NCI-H1417 (cell line): ENCODE measurements at places on chromosomes 1 and 21.

- DNase-seq: no peak
Measured at GRCh38 chr1:168923521-168924136, 182.9 kb upstream of the ATP1B1 start.

GRCh38 chr1:20900056-20900455 is 112.9 kb upstream of the HP1BP3 start:
- no peak for DNase-seq

GRCh38 chr1:233327651-233328141 is at the start of gene MAP3K21:
Gene MAP3K21, plus strand, starts transcription at chr1:233327724. Its CDS starts 305 bp downstream, at chr1:233328029.
- DNase-seq: peak; percentile 70

GRCh38 chr1:154623358-154623757 is 15.4 kb upstream of the ADAR start:
- DNase-seq: no peak

DNA sequence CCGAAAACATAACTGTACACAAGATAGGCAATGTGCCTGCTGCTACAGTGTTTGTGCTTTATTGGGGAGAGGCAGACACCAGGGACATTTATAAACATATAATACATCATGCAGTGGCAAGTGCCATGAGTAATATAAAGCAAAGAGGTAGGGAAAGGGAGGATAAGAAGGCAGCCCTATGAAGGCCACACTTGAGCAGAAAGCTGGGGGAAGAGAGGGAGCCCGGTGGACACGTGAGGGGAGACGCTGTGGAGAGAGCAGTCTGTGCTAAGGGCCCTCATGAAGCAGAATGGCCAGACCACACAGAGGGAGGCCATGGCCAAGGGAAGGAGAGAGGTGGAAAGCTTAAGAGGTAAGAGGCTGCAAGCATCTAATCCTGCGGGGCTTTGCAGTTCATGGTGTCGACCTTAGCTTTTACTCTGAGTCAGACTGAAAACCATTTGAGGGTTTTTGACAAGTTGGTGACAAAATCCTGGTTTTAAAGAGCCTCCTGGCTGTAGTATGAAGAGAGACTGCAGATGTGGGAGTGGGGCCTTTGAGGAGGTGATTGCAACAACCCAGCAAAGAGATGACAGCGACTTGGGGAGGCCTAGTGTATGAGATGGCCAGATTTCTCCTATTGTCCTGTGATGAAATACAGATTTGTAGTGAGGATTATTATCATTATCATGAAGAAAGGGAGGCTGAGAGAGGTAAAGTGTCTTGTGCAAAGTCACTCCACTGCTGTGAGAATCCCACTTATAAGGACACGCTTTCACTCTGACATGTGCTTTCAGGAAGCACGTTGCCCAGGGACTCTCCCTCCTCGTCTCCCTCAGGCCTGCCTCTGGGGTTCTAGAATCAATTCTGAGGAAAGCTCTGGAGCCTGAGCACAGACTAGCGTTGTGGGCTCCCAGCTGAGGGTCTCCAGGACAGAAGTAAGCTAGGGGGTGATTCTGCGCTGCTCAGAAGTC is 192.9 kb downstream of the RHOU start:
- no peak for DNase-seq

- DNase-seq: no peak
Measured at GRCh38 chr21:39386194-39386593, 37.3 kb upstream of the HMGN1 start.

GRCh38 chr1:183106746-183107145 is 79.3 kb upstream of the LAMC2 start:
- no peak for DNase-seq

DNA sequence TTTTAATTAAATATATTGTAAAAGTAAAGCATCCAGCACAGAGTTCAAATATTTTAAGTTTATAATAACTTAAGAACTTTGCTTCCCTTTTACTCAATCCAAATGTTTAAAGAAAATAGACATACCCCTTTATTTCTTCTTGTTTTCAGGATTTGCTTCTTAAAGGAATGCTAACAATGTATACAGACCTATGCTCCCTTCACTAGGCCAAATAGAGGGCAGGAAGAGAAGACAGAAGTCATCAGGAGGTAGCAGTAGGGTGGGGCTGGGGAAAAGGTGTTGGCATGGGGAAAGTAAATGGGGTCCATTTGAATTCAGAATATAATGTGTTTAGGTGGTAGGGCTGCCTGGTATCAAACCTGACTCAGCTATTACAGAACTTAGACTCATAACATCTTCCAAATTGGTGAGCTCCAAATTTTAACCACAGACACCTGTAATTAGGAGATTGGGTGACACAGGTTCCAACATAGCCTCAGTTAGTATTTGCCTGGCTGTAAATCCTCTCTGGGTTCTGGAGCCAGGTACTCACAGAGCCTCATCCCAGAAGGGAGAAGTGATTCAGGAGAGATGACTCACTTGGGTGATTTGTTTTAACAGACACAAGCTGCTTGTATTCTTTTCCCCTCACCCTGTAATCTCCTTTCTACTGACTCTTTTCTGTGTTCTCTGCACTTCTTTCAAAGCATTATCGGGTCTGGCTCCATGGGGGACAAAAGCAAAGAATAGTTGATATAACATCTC is 60.1 kb upstream of the DUSP10 start:
- no peak for DNase-seq

- no peak for DNase-seq
Measured at GRCh38 chr1:114341299-114341698, 169.7 kb downstream of the TRIM33 start.

DNA sequence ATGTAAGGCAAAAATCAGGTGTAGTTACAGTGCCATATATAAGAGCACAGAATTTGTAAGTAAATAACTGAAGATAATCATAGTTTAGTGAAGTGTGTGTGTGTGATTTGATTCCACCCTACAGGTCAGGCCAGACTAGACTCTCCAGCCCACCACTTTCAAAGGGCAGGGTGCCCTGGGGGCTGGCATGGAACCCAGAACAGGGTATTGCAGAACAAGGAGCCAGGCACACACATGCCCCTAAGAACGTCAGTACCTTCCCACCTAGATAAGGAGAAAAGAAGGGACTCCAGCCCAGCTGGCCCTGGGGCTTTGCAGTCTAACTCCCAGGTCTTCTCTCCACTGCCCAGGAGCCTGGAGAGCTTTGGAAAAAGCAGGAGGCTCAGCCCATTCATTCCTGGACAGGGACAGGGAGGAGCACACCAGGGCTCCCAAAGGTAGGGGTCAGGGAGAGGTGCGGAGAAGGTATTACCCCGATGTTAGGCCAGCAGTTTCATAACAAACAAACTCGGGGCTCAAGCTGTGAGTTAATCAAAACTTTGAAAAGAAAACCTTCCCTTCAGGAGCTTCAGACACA is 149.7 kb upstream of the VANGL1 start:
- DNase-seq: no peak

- DNase-seq: no peak
Measured at GRCh38 chr1:198201956-198202784, 45.4 kb downstream of the NEK7 start.

- DNase-seq: no peak
Measured at GRCh38 chr1:15760520-15761211, 2.1 kb downstream of the FBLIM1 start.

GRCh38 chr1:235404190-235404589 is 37.0 kb downstream of the TBCE start:
- DNase-seq: no peak

DNA sequence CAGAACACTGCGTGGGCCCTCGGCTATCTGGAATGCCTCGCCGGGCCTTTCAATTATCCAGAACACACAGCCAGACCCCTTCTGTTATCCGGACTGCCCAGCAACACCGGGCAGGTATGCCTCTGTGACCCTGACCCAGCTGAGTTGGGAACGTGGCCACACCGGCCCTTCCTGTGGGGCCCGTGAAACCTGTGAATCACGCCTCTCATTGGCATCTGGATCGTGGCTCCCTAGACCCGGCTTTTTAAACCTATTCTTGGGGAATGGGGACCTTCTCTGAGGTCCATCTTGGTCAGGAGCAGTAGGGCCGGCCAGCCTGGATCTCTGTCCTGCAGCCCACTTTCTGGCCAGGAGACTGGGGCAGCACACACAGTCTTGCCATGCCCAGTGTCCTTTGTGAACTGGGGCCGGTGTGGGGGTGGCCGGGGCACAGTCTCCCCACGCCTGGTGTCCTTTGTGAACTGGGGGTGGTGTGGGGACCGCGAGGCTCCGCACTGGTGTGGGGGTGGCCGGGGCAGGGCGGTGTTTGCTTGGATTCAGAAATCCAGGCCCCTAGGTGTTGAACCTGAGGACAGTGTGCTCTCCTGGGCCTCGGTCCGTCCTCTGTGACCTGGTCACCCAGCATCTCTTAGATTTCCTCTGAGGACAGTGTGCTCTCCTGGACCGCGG is 11.1 kb downstream of the COL18A1 start:
- no peak for DNase-seq

DNA sequence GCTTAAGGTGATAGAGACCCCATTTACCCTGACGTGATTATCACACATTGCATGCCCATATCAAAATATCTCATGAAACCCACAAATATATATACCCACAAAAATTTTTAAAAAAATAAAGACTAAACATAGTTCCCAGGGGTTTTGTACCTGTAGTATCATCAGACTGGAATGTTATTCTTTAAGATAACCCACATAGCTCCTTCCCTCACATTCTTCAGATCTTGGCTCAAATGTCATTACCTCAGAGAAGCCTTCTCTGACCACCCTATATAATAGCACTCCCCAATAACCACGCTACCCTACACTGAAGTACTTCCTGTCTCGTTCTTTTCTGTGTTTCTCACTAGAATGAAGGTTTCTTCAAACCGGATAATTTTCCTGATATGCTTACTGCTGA is 138.3 kb upstream of the SNX7 start:
- DNase-seq: no peak

DNA sequence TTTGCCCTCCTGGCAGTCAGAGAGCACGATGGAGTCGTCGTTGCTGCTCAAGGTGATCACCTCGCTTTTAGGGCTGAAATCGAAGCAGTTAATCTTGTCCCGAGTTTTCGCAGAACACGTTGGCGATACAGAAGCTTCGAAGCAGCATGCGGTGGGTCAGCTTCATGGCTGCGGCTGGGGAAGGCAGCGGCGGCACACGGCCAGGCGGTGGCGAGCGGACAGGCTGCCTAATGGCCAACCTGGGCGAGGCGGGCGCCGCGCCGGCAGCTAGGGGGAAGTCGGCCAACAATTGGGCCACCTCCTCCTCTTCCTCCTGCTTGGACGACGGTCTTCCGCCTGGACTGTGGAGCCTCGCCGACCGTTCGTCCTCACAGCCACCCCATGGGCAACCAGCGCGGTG is 34.8 kb downstream of the CDC7 start:
- DNase-seq: no peak

GRCh38 chr1:150973836-150974579 is 627 bp downstream of the CERS2 start:
- peak; percentile 76 for DNase-seq

- DNase-seq: no peak
Measured at GRCh38 chr1:206496131-206496793, 11.1 kb upstream of the RASSF5 start.

- peak; percentile 33 for DNase-seq
Measured at GRCh38 chr21:39137248-39138178, 45.7 kb downstream of the PSMG1 start.

DNA sequence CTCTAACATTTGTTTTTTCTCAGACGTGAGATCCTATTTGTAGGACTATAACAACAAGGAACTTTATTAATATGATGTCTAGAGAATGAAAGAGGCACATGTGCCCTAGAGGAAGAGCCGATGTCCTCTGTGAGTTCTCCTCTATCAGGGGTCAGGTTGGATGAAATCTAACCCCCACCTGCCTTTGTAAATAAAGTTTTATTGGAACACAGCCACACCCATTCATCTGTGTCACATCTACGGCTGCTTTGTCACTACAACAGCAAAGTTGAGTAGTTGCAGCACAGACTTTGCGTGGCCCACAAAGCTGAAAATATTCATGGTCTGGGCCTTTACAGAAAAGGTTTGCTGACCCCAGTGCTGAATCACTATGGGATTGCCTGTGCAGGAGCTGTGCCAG is 571 bp upstream of the CAPN9 start:
- DNase-seq: no peak

GRCh38 chr1:181119093-181119989 is 30.8 kb downstream of the IER5 start:
- DNase-seq: no peak

GRCh38 chr1:229848752-229849677 is 218.0 kb upstream of the GALNT2 start:
- DNase-seq: no peak

DNA sequence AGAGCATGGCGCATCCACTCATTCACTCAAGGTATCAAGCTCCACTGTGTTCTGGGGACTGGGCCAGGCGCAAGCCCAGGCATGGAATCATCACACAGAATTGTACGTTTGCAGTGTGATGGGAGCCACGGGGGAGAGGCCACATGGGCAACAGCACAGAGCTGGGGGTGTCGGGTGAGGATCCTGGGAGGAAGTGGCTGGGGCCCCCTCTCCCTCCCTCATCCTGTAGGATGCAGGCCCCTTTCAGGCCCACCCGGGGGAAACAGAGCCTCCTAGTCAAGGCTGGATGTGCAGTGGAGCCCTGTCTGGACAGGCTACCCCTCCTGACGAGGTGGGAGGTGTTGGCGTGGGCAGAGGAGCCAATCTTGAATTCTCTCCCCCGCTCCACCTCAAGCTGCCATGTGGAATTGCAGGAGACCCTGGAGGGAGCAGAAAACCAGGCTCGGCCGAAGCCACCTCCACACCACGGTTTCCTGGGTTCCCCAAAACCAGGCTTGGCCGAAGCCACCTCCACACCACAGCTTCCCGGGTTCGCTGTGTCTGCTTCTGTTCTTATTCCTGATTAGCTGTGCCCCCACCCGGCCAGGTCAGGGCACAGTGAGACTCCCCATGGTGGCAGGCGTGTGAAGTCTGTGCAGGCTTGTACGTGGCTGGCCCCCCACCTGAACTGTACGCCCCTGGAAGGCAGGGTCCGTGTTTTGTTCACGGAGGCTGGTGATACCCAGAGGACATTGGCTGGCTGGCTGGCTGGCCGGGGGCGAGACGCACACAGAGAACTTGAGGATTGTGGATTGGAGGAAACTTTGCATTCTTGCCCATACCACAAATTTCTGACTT is 4.2 kb upstream of the C1orf174 start:
- no peak for DNase-seq

- DNase-seq: no peak
Measured at GRCh38 chr1:70090875-70091274, 114.5 kb downstream of the LRRC40 start.

GRCh38 chr21:14998336-14998735 is 66.5 kb downstream of the NRIP1 start:
- DNase-seq: no peak

DNA sequence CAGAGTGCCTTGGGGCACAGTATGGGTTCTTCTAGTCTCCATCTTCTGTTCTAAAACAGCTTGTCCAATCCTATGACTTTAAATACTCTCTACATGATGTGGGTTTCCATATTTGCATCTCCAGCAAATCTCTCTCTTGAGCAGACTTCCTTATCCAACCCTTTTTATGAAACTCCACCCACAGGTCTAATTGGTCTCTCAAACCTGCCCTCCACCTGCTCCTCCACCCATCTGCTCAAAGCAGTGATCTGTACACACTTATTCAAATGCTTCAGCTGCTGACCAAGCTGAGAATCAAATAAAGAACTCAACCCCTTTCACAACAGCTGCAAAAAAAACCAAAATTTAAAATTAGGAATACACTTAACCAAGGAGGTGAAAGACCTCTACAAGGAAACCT is 11.5 kb downstream of the MCOLN2 start:
- no peak for DNase-seq

DNA sequence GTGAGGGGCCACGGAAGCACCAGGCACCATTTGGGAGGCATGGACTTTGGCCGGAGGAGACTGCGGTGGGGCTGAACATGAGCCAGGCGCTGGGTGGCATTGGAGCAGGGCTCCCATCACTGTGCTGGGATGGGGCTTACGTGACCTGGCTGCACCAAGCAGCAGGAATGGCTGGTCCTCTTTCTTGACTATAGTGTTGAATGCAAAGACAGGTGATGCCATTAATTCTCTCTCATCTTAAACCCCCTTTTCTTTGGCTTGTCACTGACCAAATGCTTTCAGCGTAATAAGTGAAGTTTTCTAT is 447.9 kb downstream of the CAMTA1 start:
- no peak for DNase-seq
